Cardiac fibroblast (primary cell): ENCODE measurements at places on chromosomes 1 and 21.

- no peak for DNase-seq
These were observed 119.4 kb downstream of the TNFSF18 start for GRCh38 chr1:172931340-172931739.

DNA sequence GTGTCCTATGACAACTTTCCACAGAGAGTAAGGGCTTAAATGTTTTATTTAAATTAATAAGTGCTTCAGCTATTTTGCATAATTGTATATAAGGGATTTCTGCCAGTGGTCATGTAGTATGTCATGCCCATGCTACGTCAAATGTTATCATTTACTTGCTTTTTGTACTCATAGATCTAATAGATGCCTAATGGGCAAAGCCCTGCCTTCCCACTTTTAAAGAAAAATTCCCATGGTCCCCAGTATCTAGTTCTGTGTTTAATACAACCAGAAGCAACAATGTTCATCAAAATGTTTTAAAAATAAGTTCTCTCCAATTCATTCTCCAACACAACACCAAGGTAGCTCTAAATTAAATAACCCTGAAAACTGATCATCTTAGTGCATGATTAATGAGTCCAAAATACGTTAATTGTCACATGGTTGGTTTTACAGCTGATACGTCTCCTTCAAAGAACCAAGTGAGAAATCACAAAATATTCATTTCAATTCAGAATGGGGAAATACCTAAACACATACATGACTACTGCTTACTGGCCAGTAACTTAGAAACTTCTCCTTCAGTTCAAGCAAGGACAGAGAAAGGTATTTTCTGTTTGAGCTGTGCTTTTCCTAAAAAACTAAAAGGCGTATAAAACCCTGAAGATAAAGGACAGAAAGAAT, 49.1 kb upstream of the SDC3 start:
- no peak for DNase-seq

- peak; percentile 73 for DNase-seq
These were observed 78.6 kb upstream of the SOD1 start for GRCh38 chr21:31580866-31581276.

GRCh38 chr21:21002153-21002552, 3.9 kb downstream of the NCAM2 start:
- DNase-seq, result no peak

DNA sequence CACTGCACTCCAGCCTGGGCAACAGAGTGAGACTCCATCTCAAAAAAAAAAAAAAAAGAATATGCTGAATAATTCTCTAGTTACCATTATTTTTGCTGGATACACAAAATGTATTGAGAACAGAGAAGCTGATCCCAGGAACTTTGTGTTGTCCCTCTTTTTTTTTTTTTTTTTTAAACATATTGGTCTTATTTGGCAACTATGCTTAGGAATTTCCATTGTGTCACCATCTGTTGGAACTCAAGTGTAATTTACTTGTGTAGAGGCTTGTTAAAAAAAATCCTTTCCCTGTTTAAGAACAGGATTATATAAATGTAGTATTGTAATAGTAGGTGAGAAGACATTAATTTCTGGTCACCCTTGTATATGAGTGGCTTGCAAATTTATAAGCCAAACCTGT, 28.6 kb downstream of the CAMSAP2 start:
- DNase-seq, result peak; percentile 64

- peak; percentile 32 for DNase-seq
These were observed 42.0 kb downstream of the COLGALT2 start for GRCh38 chr1:183995322-183996039.

DNA sequence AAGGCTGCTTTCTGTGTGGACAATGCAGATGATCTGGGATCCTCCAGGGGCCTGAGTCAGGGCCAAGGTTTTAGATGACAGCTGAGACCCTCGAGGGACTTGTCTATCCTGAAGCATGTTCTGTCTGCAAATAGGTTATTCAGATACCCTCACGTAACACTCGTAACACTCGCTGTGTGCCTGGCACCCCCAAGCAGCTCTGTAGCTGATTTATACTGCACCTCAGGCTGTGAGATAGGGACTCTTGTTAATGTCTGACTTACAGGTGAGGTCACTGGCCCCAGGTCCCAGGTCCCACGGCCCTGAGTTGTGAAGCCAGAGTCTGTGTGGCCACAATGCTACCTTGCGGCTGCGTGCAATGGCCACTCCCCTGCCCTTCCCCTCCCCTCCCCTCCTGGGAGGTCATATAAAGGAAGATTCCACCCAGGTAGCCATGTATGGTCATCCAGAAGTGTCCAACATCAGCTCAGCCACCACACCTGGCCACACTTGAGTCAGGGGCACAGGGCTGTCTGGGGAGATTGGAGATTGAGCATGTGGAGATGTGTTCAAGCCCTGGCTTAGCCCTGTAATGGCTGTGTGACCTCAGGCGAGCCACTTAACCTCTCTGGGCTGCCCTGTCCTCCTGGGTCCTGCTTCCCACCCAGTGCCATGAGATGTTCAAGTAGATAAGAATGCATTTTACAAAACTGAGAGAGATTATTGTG, 687.7 kb downstream of the MATN1 start:
- no peak for DNase-seq

DNA sequence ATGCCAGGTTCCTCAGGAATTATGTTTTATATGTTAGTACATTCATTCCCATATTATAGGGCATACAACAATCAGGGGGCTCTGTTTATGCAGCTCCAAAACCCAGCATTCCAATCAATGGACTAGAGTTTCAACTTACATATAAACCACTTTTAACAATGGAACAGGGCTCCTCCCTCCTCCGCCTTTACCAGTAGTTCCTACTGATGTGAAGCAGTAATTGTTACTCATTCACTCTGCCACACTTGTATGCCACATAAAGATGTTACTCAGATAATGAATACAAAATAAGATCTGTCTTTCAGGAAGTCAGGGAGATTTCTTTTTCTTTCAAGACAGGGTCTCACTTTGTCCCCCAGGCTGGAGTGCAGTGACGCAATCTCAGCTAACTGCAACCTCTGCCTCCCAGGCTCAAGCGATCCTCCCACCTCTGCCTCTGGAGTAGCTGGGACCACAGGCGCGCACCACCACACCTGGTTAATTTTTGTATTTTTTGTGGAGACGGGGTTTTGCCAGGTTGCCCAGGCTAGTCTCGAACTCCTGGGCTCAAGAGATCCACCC, 17.1 kb downstream of the ZNF281 start:
- DNase-seq, result no peak

DNA sequence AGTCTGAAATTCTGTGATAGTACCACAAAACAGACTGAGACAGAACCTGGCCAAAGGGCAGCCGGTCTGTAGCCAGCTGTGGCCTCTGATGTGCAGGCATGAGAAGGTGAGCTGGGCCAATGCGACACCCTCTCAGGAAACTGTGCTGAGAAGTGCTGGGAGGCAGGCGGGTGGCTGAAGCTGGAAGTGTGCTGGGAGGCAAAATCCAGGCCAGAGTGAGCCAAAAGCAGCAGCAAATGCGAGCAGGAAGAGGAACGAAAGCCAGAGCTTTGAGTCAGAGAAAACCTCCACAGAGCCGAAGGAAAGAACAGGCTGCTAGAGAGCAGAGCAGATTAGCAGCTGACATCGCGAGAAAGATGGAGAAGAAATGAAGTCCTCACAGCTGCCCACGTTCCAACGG, 10.2 kb upstream of the ATP13A2 start:
- DNase-seq, result no peak
